H9 (cell line): ENCODE measurements at places on chromosomes 6 and 20. TPM values are rescaled to one million over a fixed set of nuclear protein-coding genes. Genes with fewer than 3 reads are reported as not detected.

GRCh38 chr6:125293587-125293986 lies 8.2 kb downstream of the HDDC2 start:
- H3K4me3 ChIP-seq, result no peak overlapping the region
- peaks cover 41% of the 10 kb centered on the region for H3K36me3 ChIP-seq
- no peak overlapping the region for H3K27ac ChIP-seq
- H3K4me1 ChIP-seq, result no peaks in the 10 kb centered on the region
- H3K27me3 ChIP-seq, result no peaks in the 10 kb centered on the region
- DNase-seq, result no peak

DNA sequence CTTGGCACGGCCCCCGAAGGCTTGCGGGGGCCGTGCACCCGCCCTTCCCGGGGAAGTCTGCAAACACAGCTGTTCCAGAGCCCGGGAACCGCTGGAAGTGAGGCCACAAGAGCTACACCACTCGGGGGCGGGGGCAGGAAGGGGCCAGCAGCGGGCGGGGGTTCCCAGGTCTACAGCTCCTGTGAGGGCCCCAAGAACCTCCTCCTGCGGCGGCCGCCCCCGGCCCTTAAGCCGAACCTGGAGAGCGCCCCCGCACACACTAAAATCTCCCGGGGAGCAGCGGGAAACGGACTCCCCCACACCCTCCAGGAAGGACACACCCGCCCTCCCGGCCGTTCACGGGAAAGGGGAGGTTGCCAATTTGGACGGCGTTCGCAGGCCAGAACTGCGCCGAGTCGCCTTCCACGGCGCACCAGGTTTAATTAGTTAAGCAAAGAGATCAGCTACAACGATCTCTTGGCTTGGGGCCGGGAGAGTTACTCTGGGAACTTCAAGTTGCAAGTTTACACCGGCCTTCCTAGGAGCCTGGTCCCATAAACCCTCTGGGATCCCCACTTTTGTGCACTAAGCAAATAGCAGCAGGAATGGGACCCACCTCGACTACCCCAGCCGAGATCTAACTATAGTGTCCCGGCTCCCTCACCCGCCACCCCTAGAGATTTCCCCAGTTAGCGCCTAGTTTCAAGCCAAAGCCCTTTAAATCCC lies 1.7 kb downstream of the JAG1 start:
- peak overlapping the region; percentile 85 for H3K4me3 ChIP-seq
- H3K4me1 ChIP-seq, result peaks cover 12% of the 10 kb centered on the region
- no peaks in the 10 kb centered on the region for H3K27me3 ChIP-seq
- peaks cover 15% of the 10 kb centered on the region for H3K36me3 ChIP-seq
- peak; percentile 56 for DNase-seq

DNA sequence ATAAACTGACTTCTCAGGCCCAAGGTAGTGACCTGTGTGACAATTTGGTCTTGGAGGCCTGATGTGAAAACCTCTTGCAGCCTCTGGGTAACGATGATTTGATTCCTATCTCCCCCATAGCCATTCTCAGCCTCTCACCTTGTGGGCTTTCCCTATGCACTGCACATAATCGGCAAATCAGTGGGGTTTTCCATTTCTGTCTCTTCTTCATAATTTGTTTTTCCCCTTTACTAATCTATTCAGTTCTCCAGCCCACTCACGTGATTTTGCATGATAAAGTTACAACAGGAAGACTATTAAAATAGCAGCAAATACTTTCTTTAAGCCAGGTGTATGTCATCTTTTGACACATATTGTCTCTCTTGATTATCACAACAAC lies 893.7 kb downstream of the TFAP2A start:
- DNase-seq, result no peak
- H3K27ac ChIP-seq, result no peak overlapping the region
- H3K27me3 ChIP-seq, result no peaks in the 10 kb centered on the region
- no peaks in the 10 kb centered on the region for H3K36me3 ChIP-seq
- no peak overlapping the region for H3K4me3 ChIP-seq

- no peak overlapping the region for H3K27ac ChIP-seq
- no peak for DNase-seq
- peaks cover 16% of the 10 kb centered on the region for H3K36me3 ChIP-seq
These were observed 76.7 kb downstream of the CEP162 start for GRCh38 chr6:84150705-84151104.

GRCh38 chr20:52798124-52798523 lies 174.0 kb upstream of the TSHZ2 start:
- no peaks in the 10 kb centered on the region for H3K4me1 ChIP-seq
- H3K27me3 ChIP-seq, result no peaks in the 10 kb centered on the region
- H3K4me3 ChIP-seq, result no peak overlapping the region
- H3K27ac ChIP-seq, result no peak overlapping the region

GRCh38 chr20:63628246-63628975 lies 1.5 kb upstream of the GMEB2 start:
- no peak overlapping the region for H3K27ac ChIP-seq
- H3K4me1 ChIP-seq, result no peaks in the 10 kb centered on the region; the same call in 1 of the 2 replicates
- no peaks in the 10 kb centered on the region; the same call in 1 of the 3 replicates for H3K36me3 ChIP-seq
- peak overlapping the region; percentile 67 for H3K4me3 ChIP-seq
- no peaks in the 10 kb centered on the region for H3K27me3 ChIP-seq
- DNase-seq, result no peak

The APCDD1L gene
- 0.68 and 1.1 TPM in 2 replicates for total RNA-seq

The PDCD2 gene
- total RNA-seq, result 78.5 and 82.1 TPM in 2 replicates
